Muscle of back (tissue), 13 donors: ENCODE measurements at places on chromosomes 2 and 18. TPM values are rescaled to one million over a fixed set of nuclear protein-coding genes. Genes with fewer than 3 reads are reported as not detected.

DNA sequence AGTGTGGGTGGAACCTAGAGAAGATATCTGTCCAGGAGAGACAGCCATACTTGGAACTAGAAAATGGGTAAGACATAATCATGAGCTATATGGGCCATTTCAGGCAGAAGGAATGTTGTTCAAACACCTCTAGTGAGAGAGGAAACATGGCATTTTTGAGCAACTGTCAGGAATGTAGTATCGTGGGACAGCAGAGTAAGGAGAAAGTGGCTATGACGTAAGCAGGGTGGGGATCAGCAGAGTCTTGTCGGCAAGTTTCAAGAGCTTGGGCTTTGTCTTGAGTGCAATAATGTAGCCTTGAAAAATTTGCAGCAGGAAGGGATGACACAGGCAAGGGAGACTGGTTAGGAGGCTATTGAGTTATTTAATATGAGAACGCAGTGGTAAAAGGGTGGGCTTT lies 20.4 kb downstream of the SERPINB7 start:
- no peak for DNase-seq

- DNase-seq, result no peak
These were observed 116.6 kb upstream of the NOSTRIN start for GRCh38 chr2:168685600-168686451.

GRCh38 chr2:223047260-223047761 lies 4.7 kb upstream of the KCNE4 start:
- DNase-seq, result no peak

Gene SOX11
- polyA plus RNA-seq, result 35.4 TPM
